BE2C (cell line): ENCODE measurements at places on chromosomes 12 and 14.

DNA sequence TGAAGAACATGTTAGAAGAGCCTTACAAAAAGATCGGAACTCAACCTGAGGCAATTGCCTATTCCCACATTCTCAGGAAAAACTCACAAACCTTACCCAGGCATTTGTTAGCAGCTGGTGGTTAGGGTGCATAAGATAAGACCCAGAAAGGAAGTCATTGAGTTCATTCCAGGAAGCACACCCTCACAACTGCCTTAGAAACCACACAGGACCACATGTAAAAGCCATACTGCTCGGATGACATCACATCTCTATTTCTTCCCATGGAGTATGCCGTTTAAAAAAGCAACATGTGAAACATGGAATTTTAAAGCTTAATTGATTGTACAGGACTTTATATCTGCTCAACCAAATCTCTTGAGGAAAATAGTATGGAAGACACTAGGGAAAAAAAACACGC, 411.2 kb downstream of the DAD1 start:
- no peak for DNase-seq

DNA sequence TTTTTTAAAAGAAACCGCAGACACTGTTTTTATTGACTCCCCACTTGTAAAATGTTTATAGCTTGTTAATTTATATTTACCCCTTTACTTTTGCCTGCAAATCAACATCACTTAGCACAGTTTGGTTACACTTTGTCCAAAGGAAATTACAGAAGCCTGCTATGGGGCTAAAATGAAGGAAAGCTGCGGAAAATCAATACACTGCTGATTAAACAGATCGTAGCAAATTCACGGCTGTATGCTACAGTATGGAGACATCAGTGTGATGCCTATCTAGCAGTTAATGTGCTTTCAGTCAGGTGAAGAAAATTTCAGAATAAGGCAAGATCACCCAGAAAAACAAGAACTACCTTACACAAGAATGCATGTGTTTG, 110.0 kb downstream of the FOXG1 start:
- no peak for DNase-seq

GRCh38 chr12:97754306-97754705, 291.7 kb downstream of the RMST start:
- no peak for DNase-seq

GRCh38 chr14:23128969-23129758, 10.1 kb upstream of the CEBPE start:
- no peak for DNase-seq

DNA sequence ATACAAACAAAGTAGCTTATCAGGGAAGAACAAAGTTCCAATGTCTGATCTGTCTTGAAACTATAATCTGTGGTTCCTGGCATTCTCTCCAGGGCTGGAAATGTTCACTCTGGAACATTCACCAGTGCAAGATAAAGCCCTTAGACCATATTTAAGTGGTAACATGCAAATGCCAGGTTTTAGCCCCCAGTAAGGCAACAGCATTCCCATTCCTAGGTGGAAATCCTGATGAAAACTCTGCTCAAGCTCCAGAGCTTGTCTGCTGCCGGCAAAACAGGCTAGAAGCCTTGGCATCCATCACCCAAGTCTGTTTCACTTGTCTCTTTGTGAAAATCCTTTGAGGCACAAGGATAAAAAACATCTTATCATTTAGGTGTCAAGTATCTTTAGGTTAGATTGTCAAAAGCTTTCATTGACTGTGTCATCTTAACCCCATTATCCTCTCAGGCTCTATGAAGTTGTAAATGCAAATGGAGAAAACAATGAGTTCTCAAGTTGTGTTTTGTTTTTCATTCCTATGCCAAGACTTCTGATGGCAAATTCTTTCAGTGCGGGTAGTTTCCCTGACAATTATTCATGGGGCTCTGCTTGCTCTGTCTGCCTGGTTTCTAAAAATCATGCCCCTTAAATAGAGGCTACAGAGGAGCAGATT, 344.7 kb downstream of the NELL2 start:
- DNase-seq = no peak

GRCh38 chr14:37122919-37123639, 49.3 kb downstream of the SLC25A21 start:
- no peak for DNase-seq
